ENCODE measurements at places on chromosomes 2 and 18.

DNA sequence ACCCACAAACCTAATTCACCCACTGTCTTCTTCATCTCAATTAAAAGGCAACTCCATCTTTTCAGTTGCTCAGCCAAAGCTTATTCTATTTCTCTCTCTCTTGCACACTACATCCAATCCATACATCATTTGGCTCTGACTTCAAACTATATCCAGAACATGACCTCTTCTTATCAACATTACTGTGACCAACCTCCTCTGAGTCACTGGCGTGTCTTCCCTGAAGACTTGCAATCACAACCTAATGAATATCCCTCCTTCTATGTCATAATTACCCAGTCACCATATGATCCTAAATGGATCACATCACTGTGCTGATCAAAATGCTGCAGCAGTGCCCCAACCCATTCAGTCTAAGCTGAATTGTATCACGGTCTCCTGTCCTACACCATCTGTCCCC lies 22.6 kb upstream of the SULT1C3 start:
- DNase-seq, result no peak

DNA sequence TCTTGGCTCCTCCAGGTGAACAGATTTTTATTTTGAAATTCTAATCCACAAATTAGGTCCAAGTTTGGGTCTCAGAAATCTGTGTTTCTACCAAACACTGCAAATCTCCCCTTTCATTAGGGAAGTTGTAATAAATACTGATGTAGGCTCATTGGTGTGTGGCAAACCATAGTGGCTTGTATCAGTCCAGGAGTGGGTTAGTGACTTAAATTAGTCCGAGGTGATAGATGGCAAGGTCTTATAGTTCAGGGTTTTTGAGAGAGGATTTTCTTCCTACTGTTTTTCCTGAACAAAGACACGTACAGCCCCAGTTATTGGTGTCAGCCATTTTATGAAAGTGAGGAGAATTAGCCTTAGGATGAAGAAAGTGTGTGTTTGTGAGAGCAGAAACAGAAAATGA lies 74.6 kb downstream of the RPRM start:
- no peak for DNase-seq

DNA sequence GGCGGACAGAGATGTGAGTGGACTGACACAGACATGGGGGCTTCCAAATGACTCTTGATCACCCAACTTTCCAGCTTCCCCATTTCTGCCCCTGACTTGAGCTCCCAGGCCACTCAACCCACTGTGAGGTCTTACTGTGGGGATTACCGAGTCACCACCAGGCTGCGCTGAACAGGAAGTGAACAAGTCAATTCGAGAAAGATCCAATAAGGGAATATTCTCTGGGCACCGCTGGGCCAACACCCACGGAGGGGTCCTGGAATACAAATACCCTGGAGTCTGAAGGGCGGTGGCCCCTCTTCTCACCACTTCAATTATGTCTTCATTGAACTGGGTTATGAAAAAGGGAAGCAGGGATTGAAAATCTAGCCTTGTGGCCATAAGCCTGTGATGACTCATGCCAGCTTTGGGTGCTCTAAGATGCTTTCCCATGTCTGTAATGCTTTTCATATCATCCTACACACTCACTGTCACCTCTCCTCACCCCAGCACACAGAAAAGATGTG lies 37.7 kb downstream of the BCL11A start:
- DNase-seq, result no peak

DNA sequence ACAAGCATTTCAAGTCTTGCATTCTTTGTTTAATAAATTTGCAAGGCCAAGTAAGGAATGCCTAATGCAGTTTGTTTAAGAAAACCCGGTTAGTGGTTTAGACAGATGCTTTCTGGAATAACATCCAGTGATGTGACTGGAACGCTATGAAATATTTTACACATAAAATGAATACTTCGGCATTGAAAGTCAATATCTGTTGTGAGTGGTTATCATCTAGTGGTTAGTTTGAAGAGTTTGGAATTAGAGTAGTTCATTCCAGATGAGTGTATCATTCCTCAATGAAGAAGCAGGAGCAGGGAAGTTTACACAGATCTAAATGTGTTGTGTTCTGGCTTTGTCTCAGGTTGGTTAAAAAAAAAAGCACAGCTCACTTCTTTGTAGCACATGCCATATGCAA lies 608.0 kb upstream of the PIK3C3 start:
- peak; percentile 47 for DNase-seq

DNA sequence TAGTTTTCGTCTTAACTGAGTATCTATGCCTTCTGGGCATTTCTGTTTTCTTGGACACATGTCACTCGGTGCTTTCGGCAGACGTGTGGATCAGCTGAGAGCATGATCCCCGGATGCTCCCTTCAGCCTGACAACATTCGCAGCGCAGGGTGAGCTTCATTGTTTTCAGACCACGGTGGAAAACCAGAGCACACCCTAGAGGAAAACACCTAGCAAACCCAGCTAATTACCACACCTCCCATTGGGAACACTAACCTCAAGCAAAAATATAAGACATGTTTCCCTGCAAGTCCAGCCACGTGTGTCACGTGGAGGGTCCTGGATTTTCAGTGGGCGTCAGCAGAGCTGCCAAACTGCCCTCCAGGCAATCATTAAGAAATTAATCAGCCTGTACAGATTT lies 31.0 kb downstream of the ANKRD29 start:
- no peak for DNase-seq

- DNase-seq, result no peak
Measured at GRCh38 chr2:216588861-216589710, 44.1 kb upstream of the IGFBP2 start.

GRCh38 chr2:73232403-73233153 lies 461 bp downstream of the PRADC1 start:
- DNase-seq, result no peak

GRCh38 chr18:67428805-67429204 lies 87.7 kb downstream of the DSEL start:
- DNase-seq, result no peak

DNA sequence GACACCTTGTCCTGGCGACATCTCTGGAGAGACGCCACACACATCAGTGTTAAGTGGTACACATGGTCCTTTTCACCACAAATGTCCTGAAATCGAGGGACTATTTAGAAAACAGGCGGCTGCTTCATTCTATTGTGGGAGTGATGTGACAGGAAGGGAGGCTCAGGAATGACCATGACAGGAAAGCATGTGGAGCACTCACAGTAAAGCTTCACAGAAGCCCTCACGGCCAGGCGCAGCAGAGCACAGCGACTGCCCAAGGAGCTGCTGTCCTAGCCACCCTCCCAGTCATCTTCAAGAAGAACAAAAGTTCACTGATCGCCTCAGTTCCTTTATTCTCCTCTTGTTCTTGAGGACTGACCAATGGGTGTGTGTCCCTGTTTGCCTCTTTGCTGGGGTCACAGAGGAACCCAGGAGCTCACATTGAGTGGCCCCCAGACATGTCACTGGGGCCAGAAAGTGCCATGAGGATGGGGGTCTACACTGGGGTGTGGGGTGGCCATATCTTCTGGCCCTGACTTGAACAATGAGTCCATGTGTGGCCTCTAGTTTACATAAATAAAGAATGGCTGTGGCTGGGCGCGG lies 84.6 kb upstream of the RANBP2 start:
- DNase-seq, result no peak

DNA sequence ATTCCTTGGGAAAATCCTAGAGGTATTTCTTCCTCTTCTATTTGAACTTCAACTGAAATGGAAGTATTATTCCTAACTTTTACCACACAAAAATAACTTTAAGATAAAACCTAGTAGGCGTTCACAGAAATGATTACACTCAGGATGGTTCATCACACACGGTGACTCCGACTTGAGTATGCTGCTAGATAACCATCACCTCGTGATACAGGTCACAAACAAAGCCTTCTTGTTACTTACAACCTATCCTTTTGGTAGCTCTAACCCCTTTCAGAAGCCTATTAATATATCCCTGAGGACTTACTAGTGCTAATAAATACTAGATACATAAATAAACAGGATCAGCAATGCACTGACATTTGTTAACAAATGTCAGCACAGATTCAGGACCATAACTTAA lies 101.0 kb upstream of the DNER start:
- no peak for DNase-seq

DNA sequence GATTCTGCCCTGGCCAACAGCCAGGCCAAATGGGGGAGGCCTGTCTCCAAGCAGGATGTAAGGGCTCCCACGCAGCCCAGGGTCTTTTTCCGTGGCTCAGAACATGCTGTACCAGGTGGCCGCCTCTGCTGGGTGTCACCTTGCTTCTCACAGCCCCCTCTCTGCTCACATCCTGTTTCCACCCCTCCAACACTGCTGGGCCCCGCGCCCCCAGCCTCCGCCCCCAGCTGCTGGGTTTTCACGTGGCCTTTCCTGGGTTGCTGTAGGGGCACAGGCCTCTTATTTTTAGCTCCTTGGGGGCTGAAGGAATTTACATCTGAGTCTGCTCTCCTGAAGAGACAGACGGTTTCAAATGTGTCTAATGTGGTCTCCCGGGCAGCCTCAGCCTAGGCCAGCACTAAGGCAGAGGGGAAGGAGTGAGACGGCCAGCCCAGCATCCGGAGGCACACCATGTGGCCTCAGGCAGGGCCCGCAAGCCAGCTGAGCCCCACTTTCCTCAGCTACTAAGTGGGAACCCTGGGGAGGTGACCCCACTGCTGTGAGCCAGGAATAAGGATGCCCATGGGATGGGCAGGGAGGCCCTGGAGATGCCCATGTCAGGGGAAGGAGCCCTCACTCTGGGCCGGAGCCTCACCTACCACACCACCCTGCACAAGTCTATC lies 18.7 kb upstream of the DUSP2 start:
- DNase-seq, result no peak

DNA sequence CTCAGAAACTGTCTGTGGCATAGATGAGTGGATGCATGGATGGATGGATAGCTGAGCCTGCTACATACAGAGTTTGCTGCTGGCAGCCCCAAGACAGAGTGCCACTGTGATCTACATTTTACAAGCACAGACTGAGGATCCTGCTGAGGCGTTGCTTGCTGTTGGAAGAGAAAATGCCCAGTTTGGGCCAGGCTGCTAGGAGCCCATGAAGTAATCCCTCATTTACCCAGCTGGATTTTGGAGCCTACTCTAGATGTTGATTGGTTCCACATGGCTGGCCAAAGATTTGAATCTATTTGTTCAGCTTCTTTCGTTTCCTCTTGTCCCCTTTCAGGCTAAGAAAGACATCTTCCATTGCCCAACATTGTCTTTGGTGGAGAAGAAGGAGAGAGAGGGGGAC lies 261.3 kb downstream of the CLIP4 start:
- DNase-seq, result no peak

DNA sequence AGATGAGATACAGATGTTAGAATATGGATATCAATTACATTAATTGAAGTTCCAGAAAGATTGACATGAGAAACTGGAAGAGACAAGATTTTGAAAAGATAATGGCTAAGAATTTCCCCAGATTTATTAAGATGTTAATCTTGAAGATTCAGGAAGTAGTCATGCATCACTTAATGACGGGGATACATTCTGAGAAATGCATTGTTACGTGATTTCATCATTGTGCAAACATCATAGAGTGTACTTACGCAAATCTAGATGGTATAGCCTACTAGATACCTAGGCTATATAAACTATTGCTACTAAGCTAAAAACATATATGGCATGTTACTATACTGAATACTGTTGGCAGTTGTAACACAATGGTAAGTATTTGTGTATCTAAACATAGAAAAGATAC lies 6.8 kb upstream of the CHMP3 start:
- DNase-seq, result no peak

DNA sequence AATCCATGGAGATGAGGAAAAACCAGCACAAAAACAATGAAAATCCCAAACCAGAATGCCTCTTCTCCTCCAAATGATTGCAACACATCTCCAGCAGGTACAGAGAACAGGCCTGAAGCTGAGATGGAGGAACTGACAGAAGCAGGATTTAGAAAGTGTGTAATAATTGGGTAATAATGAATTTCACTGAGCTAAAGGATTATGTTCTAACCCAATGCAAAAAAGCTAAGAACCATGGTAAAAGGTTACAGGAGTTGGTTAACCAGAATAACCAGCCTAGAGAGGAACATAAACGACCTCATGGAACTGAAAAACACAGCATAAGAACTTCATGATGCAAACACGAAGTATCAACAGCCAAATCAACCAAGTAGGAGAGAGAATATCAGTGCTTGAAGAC lies 13.7 kb upstream of the SERPINB11 start:
- no peak for DNase-seq

DNA sequence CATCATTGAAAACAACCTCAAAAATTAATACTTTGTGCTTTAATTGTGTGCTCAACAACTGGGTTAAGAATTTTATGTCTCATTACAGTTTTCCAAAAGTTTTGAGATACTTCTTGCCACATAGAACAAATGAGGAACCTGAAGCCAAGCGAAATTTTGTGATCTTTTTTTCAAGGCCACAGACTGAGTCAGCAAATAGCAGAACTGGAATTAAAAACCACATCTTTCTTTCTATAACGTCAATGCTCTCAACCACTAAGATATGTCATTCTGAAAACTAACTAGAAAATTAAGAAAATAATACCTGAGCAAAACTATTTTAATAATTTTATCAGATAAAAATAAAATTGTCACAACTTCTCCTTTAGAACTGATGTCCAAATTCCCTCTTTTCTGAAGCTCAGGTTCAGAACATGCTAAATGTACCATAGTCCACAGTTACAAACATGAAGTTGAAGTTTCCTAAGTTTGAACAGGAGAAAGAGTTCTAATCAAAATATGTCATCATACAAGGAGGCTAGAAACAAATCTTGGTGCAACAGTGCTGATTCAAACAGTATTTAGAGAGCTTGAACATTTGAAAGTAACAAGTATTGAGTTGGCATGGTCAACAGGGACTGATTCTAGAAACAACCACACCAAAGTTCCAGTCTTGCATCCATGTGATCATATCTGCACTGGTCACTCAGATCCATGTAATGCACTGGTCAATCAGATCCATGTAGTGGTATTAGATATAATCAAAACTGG lies 27.6 kb upstream of the CALCRL start:
- DNase-seq, result no peak

DNA sequence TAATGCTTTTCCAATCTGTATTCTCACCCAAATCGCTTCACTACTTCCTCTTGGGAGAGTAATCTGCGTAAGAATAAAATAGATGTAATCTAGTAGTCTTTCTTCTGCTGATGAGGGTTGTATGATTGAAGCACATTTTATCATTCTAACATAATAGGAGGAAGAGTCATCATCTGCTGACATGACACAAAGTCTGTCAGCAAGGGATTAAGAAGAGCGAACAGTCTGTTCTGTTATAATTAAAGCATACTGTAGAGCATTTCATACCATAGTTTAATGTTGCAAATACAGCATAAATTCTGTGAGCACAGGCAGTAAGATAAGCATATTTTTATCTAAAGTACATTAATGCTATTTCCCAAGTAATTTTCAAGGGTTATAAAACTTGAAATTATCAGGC lies 10.4 kb downstream of the SLC25A52 start:
- no peak for DNase-seq

- no peak for DNase-seq
Measured at GRCh38 chr18:79133724-79134123, 64.5 kb downstream of the ATP9B start.

All from HS-27A (cell line).